ENCODE measurements at places on chromosomes 16 and 17. TPM values are rescaled to one million over a fixed set of nuclear protein-coding genes. Genes with fewer than 3 reads are reported as not detected.

The ADORA2B gene
- total RNA-seq: 1.3 TPM

The WDR45B gene
- total RNA-seq: 45.4 TPM

The KRTAP2-3 gene
- not detected for total RNA-seq

The CA5A gene
- total RNA-seq: not detected

The EPN2 gene
- 78.4 TPM for total RNA-seq

GRCh38 chr17:68347380-68347779 lies 56.1 kb downstream of the ARSG start:
- DNase-seq: no peak

- no peak for DNase-seq
Observed at GRCh38 chr17:2253768-2254406, 49.7 kb downstream of the SMG6 start.

GRCh38 chr17:78899361-78900260 lies 3.4 kb downstream of the CEP295NL start:
- DNase-seq: peak; percentile 85

DNA sequence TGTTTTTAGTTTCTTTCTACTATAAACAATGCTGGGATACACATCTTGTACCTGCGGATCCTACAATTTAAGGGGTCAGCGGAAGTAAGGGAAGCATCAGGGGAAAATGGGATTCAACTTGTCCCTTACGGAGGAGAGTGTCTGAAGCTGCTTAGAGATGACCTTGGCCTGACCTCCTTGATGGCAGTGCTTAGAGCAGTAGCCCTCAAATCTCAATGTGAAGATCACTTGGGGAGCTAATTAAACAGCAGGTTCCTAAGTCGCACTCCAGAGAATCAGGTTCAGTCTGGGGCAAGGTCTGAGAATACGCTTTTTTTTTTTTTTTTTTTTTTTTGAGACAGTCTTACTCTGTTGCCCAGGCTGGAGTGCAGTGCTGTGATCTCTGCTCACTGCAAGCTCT lies 9.6 kb upstream of the METTL16 start:
- DNase-seq: no peak

DNA sequence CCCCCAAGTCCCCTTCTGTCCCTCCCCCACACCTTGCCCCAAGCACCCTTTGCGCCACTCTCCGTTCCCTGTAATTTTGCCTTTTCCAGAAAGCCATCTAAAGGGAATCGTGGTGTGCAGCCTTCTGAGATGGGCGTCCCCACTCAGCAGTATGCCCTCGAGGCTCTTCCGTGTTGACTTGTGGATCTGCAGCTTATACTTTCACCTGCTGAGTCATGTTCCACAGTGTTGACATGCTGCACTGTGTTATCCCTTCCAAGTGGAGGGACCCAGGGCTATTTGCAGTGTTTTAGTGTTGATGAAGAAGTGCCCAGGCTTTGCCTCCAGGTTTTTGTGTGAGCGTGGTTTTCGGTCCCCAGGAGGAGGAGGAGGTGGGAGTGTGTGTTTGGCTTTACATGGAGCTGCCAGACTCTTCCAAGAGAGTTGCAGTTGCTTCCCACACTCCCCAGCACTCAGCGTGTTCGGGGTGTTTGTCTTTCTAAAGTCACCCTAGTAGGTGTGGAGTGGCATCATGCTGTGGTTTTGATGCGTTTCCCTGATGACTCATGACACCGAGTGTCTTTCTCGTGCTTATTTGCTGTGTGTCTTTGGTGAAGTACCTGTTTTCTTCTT lies 32.1 kb upstream of the JPT2 start:
- no peak for DNase-seq

- DNase-seq: no peak
Observed at GRCh38 chr17:78524870-78525510, 52.2 kb downstream of the DNAH17 start.

GRCh38 chr17:57895382-57896060 lies 45.7 kb upstream of the MRPS23 start:
- DNase-seq: no peak

DNA sequence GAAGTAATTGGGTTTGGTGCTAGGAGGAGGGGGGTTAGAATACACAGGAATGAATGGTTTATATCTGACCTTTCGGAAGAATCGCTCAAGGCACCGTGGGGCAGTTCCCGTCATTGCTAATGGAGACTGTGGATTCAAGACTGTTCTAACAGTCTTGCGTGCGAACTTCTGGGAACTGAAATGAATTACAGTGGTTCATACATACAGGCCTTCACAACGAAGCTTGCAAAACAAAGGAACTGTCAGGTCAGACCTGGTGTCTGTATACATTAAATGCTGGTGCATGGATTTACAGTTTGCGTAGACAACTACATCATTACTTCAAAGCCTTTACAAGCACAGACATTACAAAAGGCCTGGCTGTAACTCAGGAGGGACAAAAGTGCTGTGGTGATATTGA lies 983.9 kb downstream of the CDH11 start:
- no peak for DNase-seq

GRCh38 chr17:8015957-8016631 lies 13.7 kb downstream of the GUCY2D start:
- no peak for DNase-seq

GRCh38 chr16:88920618-88921590 lies 54.4 kb upstream of the PABPN1L start:
- DNase-seq: peak; percentile 86

DNA sequence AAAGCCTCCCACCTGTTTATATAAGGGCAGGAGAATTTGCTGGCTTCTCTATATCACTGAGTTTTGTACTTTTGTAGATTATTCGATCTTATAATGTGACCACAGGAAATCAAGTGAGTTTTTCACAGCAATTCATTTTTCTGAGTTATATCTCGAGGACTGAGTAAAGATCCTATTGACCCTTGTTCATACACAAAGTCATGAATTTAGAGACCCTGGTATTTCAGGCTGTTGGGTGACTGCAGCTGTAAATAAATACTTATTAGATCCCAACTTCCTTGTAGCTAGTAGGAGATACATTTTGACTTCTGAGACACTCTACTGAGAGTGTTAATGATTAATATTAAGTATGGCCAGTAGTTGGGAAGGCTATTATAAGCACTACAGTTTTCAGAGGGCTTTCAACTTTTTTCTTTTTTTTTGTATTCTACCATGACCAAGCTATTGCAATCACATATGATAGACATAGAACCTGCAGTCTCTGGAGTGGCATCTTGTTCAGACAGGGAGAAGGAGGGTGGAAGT lies 3.2 kb upstream of the KRT20 start:
- no peak for DNase-seq

GRCh38 chr17:76080768-76081287 lies 1.8 kb downstream of the ZACN start:
- no peak for DNase-seq

GRCh38 chr17:50672071-50672470 lies 35.6 kb downstream of the ANKRD40 start:
- DNase-seq: no peak
